ENCODE measurements at places on chromosomes 1 and 21. TPM values are rescaled to one million over a fixed set of nuclear protein-coding genes. Genes with fewer than 3 reads are reported as not detected.

GBP6 gene
- 0.69 TPM for total RNA-seq

SMCP gene
- total RNA-seq: not detected

ORC1 gene
- total RNA-seq: 2.1 TPM

INSRR gene
- total RNA-seq: 0.46 TPM

ZNF648 gene
- total RNA-seq: 1.4 TPM
